ENCODE measurements at places on chromosomes 5 and 9. TPM values are rescaled to one million over a fixed set of nuclear protein-coding genes. Genes with fewer than 3 reads are reported as not detected.

GPRIN1 gene
- polyA plus RNA-seq = 0.46 TPM

MEIKIN gene
- polyA plus RNA-seq = not detected

FBLL1 gene
- 0.46 TPM for polyA plus RNA-seq

UBAC1 gene
- polyA plus RNA-seq = 34.7 TPM

MZB1 gene
- 11.1 TPM for polyA plus RNA-seq

SPOCK1 gene
- 1.2 TPM for polyA plus RNA-seq

EIF4E1B gene
- polyA plus RNA-seq = not detected

ABCA1 gene
- 3.3 TPM for polyA plus RNA-seq

PKN3 gene
- polyA plus RNA-seq = 5.3 TPM

SV2C gene
- 0.13 TPM for polyA plus RNA-seq

IRX1 gene
- not detected for polyA plus RNA-seq

EFNA5 gene
- polyA plus RNA-seq = 3.2 TPM

MARCHF11 gene
- polyA plus RNA-seq = not detected

PCDHGA7 gene
- polyA plus RNA-seq = 0.30 TPM

STARD4 gene
- polyA plus RNA-seq = 15.0 TPM

RNF44 gene
- polyA plus RNA-seq = 11.5 TPM

SPEF2 gene
- polyA plus RNA-seq = 1.7 TPM

DEPDC1B gene
- polyA plus RNA-seq = 1.7 TPM

SPAG8 gene
- 0.98 TPM for polyA plus RNA-seq

SLC25A2 gene
- polyA plus RNA-seq = not detected

TLX3 gene
- polyA plus RNA-seq = not detected

KIF4B gene
- polyA plus RNA-seq = not detected

C9 gene
- not detected for polyA plus RNA-seq

NTRK2 gene
- polyA plus RNA-seq = 3.0 TPM

CBY3 gene
- polyA plus RNA-seq = not detected

PCDHGA6 gene
- polyA plus RNA-seq = 0.06 TPM

XRCC4 gene
- polyA plus RNA-seq = 3.9 TPM

EMB gene
- 1.5 TPM for polyA plus RNA-seq

C5orf46 gene
- not detected for polyA plus RNA-seq

PCDHA10 gene
- 0.12 TPM for polyA plus RNA-seq

BTF3 gene
- polyA plus RNA-seq = 1,046 TPM

LHX6 gene
- polyA plus RNA-seq = 0.92 TPM

PIK3R1 gene
- 10.1 TPM for polyA plus RNA-seq

ADGRD2 gene
- not detected for polyA plus RNA-seq

IZUMO3 gene
- not detected for polyA plus RNA-seq

FCN2 gene
- not detected for polyA plus RNA-seq

SLC34A3 gene
- 0.53 TPM for polyA plus RNA-seq

ZNF366 gene
- polyA plus RNA-seq = 0.37 TPM

PPP2R2B gene
- polyA plus RNA-seq = 0.25 TPM

AJM1 gene
- 0.46 TPM for polyA plus RNA-seq

LCN1 gene
- polyA plus RNA-seq = not detected

RGS7BP gene
- 0.50 TPM for polyA plus RNA-seq

ECM2 gene
- polyA plus RNA-seq = 0.90 TPM

SPATA31D4 gene
- not detected for polyA plus RNA-seq

SVEP1 gene
- 0.43 TPM for polyA plus RNA-seq

SPINK7 gene
- not detected for polyA plus RNA-seq

SPATA31A1 gene
- polyA plus RNA-seq = not detected

CD180 gene
- 0.15 TPM for polyA plus RNA-seq

PTGES gene
- 3.7 TPM for polyA plus RNA-seq

SCGB3A2 gene
- polyA plus RNA-seq = not detected

SLIT3 gene
- polyA plus RNA-seq = 1.6 TPM

PIP5K1B gene
- 8.0 TPM for polyA plus RNA-seq

TRIM7 gene
- 3.4 TPM for polyA plus RNA-seq

MVB12B gene
- polyA plus RNA-seq = 3.1 TPM
